ENCODE measurements at places on chromosomes 7 and 10.

DNA sequence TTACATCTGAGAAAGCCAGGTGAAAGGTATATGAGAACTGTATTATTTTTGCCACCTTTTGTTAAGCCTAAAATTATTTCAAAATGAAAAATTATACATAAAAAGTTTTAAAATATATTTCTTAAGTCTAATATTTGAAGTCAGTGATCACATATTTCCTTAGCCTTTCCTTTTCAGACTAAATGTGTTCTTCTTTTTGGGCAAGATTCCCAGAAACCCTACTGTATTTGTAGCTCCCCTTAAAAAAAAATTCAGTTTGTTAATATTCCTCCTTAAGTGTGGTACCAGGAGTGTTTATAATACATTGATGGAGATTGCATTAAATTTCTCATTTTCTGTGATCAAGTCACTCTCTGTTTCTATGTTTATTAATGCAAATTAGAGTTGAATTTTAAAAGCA, 22.8 kb downstream of the DNAJC1 start:
- no peak for DNase-seq

- DNase-seq, result no peak
Measured at GRCh38 chr7:108285003-108285368, 154.8 kb upstream of the LAMB4 start.

- no peak for DNase-seq
Measured at GRCh38 chr7:28674359-28674782, 262.1 kb downstream of the CREB5 start.

DNA sequence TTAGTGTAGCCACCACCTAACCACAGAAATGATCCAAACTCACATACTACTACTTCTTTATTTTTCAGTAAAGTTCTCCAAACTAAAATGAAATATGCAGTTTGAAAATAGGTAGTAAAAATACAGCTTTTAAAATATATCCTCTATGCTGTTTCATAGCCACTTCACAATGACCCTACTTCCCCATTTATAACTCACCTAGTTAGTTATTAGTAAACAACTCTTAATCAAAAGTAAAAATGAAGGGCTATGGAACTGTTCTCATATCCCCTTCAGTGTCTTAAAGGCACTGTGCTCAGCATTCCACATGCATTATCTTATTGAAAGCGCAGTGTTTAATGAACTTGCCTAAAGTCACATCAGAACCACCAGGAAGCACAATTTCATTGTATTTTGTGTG, 43.5 kb downstream of the KMT2C start:
- DNase-seq, result no peak

DNA sequence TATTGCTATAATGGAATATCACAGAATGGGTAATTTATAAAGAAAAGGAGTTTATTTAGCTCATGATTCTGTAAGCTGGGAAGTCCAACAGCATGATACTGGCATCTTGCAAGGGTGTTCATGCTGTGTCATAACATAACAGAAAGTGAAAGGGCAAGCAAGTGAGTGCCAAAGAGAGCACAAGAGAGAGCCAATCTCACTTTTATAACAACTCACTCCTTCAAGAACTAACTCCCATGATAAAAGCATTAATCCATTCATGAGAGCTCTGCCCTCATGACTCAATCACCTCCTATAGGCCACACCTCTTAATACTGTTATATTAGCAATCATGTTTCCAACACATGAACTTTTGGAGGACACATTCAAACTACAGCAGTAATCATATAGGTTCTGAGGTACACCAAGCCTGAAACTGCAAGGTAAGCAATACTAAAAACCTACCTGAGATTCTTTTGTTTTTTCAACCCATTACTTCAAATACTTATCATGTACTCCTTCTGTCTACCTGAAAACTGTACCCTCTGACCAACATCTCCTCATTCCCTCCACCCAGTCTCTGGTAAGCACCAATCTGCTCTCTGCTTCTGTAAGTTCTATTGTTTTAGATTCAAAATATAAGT, 219.7 kb downstream of the MTERF1 start:
- DNase-seq, result no peak

GRCh38 chr7:95861041-95861440, 88.7 kb downstream of the DYNC1I1 start:
- no peak for DNase-seq

- no peak for DNase-seq
Measured at GRCh38 chr7:42198974-42199668, 37.9 kb downstream of the GLI3 start.

- no peak for DNase-seq
Measured at GRCh38 chr7:157194948-157195347, 56.2 kb downstream of the UBE3C start.

DNA sequence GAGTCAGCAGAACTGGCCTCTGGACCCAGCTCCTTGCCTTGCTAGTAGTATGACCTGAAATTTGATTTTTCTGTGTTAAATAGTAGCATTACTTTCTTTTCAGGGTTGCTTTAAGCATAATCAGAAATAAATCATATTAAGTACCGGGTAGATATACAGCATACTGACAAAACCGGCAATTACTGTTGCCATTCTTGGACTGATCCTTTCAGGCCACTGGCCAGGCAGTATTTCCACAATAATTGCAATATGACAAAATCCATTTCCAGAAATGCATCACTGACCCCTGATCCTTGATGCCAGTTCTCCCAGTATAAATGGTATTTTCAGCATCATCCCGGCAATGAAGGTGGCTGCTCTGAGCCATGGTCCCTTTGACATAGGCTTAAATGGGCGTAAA, 6.9 kb downstream of the LRIT1 start:
- no peak for DNase-seq

DNA sequence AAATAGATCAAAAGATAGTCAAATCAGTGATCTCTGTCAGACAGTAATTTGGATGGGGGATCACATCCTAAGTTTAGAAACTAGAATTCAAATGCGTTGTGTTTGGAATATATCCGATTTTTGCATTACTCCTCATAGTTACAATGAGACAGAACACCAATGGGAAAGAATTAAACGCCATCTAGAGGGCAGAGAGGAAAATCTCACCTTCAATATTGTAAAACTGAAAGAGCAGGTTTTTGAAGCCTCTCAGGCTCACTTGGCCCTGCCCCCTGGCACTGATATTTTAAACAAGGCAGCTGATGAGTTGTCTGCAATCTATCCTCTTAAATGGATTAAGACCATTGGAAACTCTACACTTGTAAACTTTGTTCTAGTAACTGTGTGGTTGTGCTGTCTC, 17.7 kb downstream of the FRG2B start:
- DNase-seq, result no peak

DNA sequence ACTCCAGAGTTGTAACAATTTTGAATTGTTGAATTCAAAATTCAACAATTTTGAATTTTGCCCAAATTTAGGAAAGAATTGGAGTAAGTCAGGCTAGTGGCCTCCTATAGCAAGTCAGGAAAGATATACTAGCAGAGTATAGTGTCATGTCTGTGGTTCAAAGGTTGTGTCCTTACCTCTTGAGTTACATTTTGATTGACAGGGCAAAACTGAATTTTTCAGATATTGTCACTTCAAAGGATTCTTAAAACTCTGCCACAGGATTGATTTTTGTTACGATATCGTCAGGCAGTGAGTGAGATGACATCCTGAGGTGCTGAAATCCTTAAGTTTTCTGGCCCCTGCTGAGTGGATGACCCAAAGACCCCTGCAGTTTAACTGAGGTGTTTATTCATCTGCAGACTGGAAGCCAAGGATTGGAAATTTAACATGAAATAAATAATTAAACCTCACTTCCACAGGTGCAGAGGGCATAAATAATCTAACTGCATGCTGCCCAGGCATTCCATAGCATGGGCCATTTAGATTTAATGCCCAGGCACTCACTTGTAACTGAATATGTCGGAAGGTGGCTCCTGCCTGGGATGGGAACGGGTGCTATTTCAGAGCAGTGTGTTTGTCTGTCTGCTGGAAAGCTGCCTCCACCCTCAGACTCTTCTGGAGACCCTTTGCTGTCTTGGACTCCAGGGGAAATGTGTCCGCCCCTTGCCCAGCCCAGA, 50.8 kb downstream of the RBM20 start:
- no peak for DNase-seq

DNA sequence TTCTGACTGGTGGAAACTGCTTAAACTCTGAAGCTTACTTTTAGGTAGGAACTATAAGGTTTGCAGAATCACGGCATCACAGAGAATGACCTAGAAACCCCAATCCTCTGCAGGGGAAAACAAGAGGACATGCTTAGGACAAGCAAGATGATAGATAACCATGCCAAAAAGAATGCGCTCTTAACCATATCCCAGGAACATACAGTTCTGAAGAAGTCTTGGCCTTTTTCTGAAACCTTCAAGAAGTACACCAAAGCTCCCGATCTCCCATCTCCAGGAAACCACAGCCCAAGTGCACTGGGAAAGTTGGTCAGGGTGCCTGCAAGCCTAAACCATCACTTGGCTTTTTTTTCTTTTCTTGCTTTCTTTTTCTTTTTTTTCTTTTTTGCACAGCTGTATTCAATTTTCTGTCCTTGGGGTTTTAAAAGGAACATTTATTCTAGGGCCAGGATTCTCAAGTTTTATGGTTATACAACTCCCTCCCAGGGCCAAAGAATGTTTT, 12.2 kb upstream of the SVIL start:
- no peak for DNase-seq

DNA sequence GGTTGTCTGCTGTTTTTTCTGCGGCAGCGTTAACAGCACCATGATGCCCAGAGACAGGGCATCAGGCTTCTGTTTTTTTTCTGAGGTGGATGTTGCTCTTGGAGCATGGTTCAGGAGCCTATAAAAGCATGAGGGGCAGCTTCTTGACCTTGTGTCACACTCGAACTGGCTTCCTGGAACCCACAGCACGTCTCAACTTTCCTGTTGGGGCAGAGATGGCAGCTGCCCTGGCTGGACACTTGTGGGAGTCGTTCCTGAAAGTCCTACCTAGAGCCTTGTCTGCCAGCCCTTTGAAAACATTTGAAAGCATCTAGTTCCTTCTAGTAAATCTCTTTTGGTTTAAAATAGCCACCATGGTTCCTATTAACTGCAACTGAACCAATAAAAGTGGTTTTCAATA, 28.9 kb upstream of the PRKAG2 start:
- no peak for DNase-seq

DNA sequence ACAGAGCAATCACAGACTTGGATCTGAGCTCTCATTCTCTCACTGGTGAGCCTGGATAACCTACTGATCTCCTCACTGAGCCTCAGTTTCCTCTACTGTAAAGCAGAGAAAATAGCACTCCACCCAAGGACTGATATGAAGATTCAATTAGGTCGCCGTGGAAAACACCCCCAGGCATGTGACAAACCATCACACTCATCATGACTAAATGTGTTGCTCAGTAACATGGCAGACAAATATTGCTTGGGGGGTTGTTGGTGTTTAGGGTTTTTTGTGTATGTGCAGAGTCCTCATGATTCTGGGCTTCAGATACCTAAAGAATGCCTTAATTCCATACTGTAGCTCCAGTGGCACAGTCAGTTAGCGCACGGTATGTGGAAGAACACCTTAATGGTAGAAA, 122.1 kb upstream of the TCF7L2 start:
- no peak for DNase-seq

GRCh38 chr7:139104091-139104450, 5.4 kb downstream of the ZC3HAV1 start:
- no peak for DNase-seq

- DNase-seq, result no peak
Measured at GRCh38 chr7:2781636-2782035, 62.5 kb downstream of the GNA12 start.

GRCh38 chr7:50300336-50300735, 4.2 kb upstream of the IKZF1 start:
- DNase-seq, result no peak

GRCh38 chr10:127937915-127938463, 31.1 kb downstream of the PTPRE start:
- no peak for DNase-seq

GRCh38 chr10:103442031-103442461, 10.1 kb downstream of the CALHM2 start:
- DNase-seq, result no peak

DNA sequence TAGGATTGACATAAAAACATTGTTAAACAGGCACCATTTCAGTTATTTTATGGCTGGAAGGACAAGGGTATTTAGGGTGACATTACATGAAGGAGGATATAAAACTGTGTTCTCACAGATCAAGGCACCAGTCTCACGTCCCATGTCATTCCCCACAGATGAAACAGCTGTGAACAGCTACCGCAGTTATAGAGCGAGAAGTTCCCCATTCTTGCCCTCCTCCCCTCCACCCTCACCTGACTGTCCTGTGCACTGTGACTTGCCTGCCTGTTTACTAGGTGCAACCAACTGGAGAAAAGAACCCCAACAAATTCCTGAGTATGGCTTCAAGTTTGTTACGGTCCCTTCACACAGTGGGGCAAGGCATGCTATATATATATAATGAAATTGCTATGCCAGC, 141.6 kb downstream of the SND1 start:
- no peak for DNase-seq

Data from stimulated activated CD8-positive, alpha-beta memory T cell treated with anti-CD3 and anti-CD28 coated beads, Interleukin-15, amount 100 ng/mL, for 24 hours (primary cell).